ENCODE measurements at places on chromosomes 11 and 22. TPM values are rescaled to one million over a fixed set of nuclear protein-coding genes. Genes with fewer than 3 reads are reported as not detected.
A peak's percentile ranks its signal among the peaks of the same experiment; 100 is the strongest.

Gene APOA4
- 102 TPM for total RNA-seq

DNA sequence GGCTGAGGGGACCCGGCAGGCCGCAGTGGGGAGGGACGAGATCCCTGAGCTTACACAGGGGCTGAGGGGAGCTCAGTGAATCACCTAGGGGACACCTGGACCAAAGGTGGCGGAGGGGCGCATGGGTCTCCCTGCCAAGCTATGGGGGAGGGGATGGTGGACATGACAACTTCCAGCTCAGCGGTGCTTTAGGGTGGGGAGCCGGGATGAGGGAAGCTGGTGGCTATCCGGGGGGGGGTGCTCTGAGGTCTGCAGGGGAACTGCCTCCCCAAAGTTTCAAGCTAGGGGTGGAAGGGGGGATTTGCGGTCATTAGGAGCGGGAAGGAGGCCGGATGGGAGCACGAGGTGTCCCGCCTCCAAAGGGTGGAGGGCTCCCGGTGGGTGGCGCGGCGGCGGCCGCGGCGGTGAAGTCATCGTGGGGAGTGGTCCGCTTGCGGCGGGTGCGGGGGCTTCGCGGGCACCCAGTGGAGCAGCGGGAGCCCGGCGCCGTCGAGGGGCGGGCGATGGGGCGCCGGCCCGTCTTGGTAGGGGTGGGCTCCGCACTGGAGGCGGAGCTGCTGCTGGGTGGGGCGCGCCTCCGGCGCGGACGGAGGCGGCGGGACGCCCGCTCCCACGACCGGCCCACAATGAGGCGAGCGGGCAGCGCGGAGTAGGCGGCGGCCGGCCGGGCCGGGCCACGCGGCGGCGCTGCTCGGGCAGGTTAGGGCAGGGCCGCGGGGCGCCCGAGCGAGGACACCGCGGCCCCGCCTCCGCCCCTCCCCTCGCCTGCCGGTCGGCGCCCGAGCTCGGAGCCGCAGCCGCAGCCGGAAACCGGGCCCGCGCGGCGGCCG lies at the start of gene MICALL1:
MICALL1 (plus strand) TSS at position 764 of the 830 bp plus-strand sequence. CDS start 126 bp downstream, outside the sequence.
- DNase-seq: peak; percentile 80

GRCh38 chr11:62157603-62158002 lies 32.4 kb upstream of the SCGB1D1 start:
- DNase-seq: no peak

DNA sequence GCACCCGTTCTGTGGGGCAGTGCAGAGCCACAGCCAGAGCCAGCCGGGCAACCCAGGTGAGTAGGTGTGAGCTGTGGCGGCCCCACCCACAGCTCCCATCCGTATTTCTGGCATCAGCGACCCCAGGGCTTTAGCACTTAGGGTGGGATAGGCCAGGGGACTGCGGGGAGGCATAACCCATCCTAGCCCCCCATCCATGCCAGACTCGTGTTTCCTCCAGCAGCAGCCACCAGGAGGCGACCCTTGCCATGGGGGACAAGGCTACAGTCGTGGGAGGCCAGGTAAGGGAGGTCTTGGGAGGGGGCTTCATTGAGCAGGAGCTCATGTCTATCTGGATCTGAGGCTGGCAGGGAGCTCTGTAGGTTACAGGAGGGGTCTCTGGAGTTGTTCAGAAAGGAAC lies 873 bp downstream of the OTOG start:
- no peak for DNase-seq

Gene MUC5B
- total RNA-seq: 4.1 TPM

- no peak for DNase-seq
These were observed 4.1 kb downstream of the SLC36A4 start for GRCh38 chr11:93193731-93194130.

Gene OR51B4
- total RNA-seq: not detected

DNA sequence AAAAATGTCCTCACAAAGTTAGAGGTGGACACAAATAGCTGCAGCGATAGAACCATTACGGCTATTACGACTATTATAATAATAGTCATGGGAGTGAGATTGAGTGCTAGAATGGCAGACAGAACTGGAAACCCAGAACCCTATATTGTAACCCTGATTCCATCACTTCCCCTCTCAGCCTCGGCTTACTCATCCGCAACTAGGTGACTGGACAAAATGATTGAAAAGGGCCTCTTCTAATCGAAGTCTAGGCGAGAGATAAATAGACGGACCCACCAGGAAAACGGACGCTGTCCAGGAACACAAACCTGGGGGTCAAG lies 629 bp downstream of the PSMA1 start:
- no peak for DNase-seq

Measured in left lobe of liver (tissue), 2 donors.